ENCODE measurements at places on chromosomes 1 and 21.

GRCh38 chr1:96365076-96365475 is 356.5 kb upstream of the PTBP2 start:
- no peak for DNase-seq

DNA sequence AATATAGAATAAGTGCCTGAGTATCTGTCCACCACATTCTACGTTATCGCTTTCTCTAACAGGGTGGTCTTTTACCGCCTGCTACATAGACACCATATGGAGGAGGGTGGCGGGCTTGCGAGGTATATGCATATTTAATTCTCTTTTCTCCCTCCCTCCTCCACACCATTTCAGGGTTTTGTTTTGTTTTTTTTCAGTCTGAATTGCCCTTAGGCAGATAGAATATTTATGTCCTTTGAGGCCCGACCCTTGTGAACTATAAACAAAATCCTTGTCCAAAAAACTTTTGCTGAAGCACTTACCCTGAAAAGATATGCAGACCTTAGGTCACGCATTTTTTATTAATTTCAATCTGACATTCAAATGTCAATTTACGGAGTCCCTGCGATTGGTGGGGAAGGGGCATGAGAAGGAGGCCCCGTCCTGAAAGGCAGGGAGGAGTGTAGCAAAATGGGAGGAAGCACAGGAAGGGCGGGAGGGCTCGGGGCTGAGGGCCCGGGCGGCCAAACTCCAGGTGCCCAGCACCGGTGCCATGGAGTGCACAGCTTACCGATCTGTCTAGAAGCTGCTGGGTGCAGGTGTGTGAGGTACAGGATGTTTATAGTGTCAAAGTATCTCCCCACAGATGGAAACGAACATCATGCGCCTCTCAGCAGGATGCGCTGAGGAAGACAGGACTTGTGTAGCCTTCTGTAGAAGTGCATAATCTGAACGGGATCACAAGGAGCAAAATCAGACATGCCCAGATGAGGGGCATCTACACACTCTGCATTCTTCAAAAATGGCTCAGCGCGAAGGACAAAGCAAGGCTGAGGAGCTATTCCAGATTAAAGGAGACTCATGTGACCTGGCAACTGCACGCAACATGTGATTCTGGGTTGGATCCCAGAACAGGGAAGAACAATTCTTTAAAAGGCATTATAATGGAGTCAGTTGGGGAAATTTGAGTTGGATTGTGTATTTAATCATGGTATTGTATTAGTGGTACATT is 68.8 kb upstream of the LYST start:
- DNase-seq: no peak

DNA sequence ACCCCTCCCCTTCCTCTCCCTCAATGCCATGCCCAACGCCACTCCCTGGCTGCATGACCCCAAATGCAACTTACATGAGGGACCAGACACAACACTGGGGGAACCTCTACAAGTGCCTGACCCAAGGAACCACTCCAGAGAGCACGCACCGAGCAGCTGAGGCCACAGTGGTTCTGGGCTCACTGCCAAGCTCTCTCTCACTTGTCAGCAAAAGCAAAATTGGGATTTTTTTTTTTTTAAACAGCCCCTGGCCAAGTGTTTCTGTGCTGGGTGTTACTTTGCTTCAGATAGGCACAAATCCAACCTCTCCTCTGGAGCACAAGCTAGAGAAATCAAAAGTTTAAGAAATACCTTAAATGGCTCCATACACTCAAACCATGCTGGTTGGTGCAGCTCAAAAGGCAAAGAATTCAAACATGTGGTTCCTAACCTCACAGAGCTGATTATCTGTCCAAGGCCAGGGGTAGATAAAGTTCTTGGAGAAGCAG is 363.0 kb downstream of the SETD4 start:
- DNase-seq: no peak

GRCh38 chr1:82177192-82177591 is 376.5 kb downstream of the ADGRL2 start:
- no peak for DNase-seq

- DNase-seq: no peak
Measured at GRCh38 chr1:224201383-224201782, 18.3 kb downstream of the DEGS1 start.

- DNase-seq: no peak
Measured at GRCh38 chr1:24155011-24155782, 12.3 kb upstream of the IL22RA1 start.

- DNase-seq: peak; percentile 43
Measured at GRCh38 chr1:20376880-20377494, 86.3 kb downstream of the VWA5B1 start.

DNA sequence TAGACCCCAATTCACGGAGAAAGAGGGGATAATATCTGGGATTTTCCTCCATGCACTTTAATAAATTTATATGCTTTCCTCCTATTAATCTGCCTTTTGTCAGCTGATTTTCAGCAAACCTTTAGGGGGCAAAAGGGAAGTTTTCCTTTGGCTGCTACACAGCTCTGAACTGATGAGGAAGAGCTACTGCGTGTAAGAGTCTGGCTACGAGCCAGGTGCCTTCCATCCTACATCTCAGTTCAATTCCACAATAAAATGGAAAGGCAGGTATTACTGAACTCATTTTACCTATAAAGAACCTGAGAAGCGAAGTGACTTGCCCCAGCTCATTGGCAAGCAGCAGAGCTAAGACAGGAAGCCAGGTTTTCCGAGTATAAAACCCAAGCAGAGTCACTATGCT is 28.3 kb upstream of the ZNF326 start:
- DNase-seq: no peak

DNA sequence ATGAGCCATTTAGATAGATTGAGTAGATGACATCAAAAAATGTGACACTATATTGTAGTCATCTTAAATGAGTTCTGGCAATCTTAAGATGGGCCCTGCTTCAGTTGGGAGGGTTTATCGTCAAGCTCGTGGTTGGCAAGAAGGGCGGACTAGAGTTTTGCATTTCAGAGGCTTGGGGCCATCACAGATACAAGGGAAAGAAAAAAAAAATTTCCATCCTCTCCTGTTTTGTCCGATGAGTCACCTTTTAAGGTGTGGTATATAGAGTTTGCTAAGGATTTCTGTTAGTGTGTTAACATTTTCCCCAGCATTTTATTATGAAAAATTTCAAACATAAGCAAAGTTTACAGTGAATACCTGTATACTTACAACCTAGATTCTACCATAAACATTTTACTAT is 31.8 kb upstream of the KCNQ4 start:
- no peak for DNase-seq

DNA sequence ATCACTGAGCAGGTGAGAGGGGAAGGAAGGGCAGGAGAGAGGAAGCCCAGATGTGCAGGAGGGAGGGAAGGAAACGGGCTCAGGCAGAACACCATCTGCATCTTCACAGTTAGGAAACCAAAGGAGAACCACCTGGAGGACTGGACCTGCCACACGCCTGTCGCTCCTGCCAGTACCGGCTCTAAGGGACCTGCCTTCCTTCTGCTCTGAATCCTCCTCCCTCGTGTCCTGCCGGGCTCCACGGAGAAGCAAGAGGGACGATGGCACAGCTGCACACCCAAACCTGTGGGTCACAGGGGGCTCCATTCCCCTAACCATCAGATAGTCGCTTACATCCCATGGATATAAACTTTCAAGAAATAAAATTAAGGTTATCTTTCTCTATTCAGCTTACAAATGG is 56.1 kb downstream of the TOR1AIP2 start:
- DNase-seq: no peak

- DNase-seq: no peak
Measured at GRCh38 chr1:11960715-11961114, 19.5 kb upstream of the MFN2 start.

- DNase-seq: peak; percentile 75
Measured at GRCh38 chr21:45074048-45074817, at the start of gene ADARB1. TSS of gene ADARB1 (plus strand) at chr21:45074580. CDS start at chr21:45171657, 97,077 bp downstream.

- DNase-seq: no peak
Measured at GRCh38 chr1:180217006-180217405, 13.1 kb upstream of the LHX4 start.

- no peak for DNase-seq
Measured at GRCh38 chr1:109784551-109785252, 21.0 kb upstream of the EPS8L3 start.

DNA sequence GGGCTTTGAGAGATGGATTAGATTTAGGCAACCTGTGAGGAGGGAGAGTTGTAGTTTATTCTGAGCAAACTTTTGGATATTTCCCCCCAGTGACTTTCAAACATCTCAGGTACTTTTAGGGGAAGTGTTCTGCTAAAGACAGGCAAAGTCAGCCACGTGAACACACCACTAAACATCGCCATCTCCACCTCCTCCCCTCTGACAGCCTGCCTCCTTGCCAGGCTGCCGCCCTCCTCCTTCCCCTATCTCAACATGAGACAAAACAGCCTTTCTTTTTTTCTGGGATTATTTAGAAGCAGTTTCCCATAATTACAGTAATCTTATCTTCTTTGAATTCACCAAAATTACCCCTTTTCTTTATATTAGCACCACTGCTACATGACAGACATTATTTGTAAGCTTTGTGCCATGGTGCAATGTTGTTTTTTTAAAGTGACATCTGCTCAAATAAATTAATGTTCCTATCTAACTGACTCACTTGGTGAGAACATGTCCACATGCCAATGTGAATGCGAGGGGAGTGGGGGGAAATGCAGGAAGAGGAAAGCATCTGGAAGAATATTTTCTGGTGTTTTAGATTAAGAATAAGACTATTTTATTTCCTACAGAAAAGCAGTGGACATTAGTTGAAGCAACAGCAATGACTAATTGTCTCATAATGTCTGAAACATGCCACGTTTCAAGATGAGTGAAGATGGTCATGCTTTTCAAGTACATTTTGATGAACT is 147.8 kb upstream of the ATP1B1 start:
- DNase-seq: no peak

DNA sequence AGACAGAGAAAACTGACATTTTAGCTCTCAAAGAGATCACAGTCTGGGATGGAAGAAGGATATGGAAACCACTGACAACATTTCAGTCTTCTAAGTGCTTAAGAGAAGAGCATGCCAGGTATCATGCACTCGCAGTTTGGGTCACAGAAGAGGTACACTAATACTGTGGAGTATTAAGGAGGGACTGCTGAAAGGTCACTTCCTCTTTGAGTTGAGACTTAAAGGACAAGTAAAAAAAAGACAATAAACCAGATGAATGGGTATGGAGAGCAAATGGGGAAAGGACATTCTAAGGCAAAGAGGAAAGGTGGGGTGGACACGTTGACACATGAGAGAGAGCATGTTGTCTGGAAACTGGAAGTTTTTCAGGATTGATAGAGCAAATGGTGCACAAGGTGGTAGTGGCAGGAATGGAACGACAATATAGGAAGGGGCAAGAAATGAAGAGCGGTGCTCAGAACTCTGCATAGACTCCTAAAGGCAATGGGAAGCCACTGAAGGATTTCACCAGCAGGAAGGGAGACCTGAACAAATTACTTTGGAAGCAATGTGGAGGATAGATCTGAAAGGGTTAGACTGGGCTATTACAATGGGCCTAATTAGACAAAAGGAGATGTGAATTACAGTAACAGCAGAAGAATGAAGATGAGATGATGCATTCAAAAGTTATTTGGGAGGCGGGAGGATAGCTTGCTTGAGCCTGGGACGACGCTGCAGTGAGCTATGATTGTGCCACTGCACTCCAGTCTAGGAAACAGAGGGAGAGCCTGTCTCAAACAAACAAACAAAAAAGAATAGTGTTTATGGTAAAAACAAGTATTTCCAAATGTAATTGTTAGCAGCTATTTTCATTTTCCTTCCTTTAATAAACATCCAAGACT is 11.1 kb downstream of the DIPK1A start:
- no peak for DNase-seq

GRCh38 chr1:26335774-26336476 is 18.0 kb downstream of the CRYBG2 start:
- no peak for DNase-seq

GRCh38 chr1:212518188-212519054 is 85.7 kb downstream of the NENF start:
- no peak for DNase-seq

- DNase-seq: no peak
Measured at GRCh38 chr1:175220853-175221556, 28.4 kb upstream of the KIAA0040 start.

GRCh38 chr21:33997436-33997835 is 75.9 kb upstream of the MRPS6 start:
- no peak for DNase-seq

DNA sequence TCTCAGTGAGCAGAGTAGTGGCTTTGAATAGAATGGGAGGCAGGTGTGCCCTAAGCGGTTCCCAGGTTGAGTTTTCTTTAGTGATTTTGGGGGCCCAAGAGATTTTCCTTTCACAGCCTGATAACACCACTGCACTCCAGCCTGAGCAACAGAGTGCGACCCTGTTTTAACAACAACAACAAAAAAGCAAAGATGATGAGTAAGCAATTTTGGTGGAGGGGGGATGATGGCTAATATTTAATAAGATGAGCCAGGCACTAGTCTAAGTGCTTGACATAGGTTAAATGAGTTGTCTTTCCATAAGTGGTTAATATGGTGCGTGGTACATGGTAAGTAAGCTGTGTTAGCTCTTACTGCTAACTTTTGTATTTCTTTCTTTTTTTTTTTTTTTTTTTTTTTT is 2.0 kb downstream of the RNPEP start:
- DNase-seq: no peak

DNA sequence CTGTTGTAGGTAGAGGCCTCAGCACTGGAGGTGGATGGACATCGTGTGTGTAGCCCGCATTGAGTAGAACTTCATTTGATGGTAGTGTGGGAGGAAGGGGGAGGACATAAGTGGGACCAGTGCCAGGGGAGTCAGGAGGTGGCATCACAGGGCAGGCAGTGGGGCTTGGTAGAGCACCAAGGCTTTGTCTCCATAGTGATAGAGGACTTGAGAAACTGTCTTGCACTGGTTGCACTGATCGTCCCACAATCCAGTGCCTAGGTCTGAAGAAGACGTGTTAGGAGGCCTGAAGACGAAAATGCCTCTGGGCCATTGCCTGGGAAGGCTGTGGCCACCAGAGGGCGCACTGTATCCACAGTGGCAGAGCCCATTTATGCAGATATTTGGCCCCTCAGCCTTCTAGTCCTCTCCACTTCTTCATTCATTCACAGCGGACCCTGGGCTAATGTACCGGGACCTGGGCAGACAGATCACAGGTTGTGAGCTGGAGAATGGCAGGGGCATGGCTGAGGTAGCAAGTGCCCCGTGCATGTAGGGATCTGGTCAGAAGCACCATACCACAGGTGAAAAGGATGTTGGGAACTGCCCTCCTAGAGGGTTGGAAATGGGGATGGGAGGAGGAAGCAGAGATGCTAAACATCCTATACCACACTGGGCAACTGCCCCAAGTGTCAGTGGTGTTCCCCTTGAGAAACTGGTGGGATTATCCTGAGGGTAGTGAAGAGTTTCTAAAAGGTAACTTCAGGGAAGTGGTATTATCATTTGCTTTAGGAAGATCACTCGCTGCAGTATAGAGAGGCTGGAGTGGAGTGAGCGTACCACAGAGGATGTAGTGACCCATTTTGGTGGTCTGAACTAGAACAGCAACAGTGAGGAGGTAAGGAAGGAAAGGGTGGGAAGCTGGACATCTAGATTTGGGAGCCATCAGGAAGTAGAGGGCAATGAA is 95.3 kb downstream of the PIK3R3 start:
- DNase-seq: peak; percentile 72

- peak; percentile 63 for DNase-seq
Measured at GRCh38 chr1:921011-921837, 2.5 kb upstream of the SAMD11 start.

GRCh38 chr21:46538851-46539666 is 65.8 kb downstream of the S100B start:
- DNase-seq: no peak

- no peak for DNase-seq
Measured at GRCh38 chr1:218459878-218460711, 115.0 kb downstream of the TGFB2 start.

Measured in D721Med (cell line).